H1 (cell line): ENCODE measurements at places on chromosomes 5 and 9. TPM values are rescaled to one million over a fixed set of nuclear protein-coding genes. Genes with fewer than 3 reads are reported as not detected.

DNA sequence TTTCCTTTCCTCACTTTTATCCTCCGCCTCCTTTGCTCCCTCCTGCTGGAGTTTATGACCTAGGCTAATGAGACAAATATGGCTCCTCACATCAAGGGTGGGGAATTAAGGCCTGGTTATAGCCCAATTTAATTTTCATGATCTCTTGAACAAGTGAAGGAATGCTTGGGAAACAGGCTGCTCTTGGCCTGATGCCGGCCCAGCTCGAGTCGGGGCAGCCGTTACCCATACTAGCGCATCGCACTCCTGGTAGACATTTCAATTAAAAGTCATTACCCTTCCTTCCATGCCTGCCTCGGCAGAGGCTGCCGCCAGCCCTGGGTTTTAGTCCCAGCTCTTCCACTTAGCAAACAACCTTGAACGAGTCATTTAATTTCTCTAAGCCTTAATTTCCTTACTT, 425.7 kb downstream of the TMEM38B start:
- no peaks in the 10 kb centered on the region for H3K4me1 ChIP-seq
- H3K27me3 ChIP-seq, result no peaks in the 10 kb centered on the region
- DNase-seq, result no peak
- no peak overlapping the region for H3K4me3 ChIP-seq
- no peak overlapping the region for H3K27ac ChIP-seq

- no peaks in the 10 kb centered on the region for H3K36me3 ChIP-seq
- H3K27ac ChIP-seq, result no peak overlapping the region
- no peak for DNase-seq
- H3K4me3 ChIP-seq, result no peak overlapping the region
- H3K27me3 ChIP-seq, result no peaks in the 10 kb centered on the region
These were observed 299.2 kb downstream of the BNC2 start for GRCh38 chr9:16571127-16571802.

- H3K27me3 ChIP-seq, result no peaks in the 10 kb centered on the region
- DNase-seq, result no peak
- no peak overlapping the region for H3K27ac ChIP-seq
- no peaks in the 10 kb centered on the region for H3K36me3 ChIP-seq
- H3K4me3 ChIP-seq, result no peak overlapping the region
- peaks cover 5% of the 10 kb centered on the region for H3K4me1 ChIP-seq
These were observed 288.7 kb downstream of the ZSWIM6 start for GRCh38 chr5:61620699-61621182.

- no peaks in the 10 kb centered on the region for H3K27me3 ChIP-seq
- H3K27ac ChIP-seq, result no peak overlapping the region
- no peak for DNase-seq
- H3K4me3 ChIP-seq, result no peak overlapping the region
- no peaks in the 10 kb centered on the region for H3K36me3 ChIP-seq
These were observed 28.5 kb downstream of the ECPAS start for GRCh38 chr9:111455638-111456037.

DNA sequence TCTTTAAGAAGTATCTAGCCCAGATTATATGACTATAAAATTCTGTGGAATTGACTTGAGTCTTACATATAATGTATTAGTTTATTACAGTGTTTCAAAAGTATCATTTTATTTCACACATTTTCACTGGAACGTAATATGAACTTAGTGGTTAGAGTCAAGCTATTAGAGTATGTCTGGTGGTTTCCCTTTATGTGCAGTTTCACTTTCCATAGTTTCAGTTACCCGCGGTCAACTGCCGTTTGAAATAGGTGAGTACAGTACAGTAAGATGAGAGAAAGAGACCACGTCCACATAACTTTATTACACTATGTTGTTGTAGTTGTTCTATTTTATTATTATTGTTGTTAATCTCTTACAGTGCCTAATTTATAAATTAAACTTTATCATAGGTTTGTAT, 50.5 kb downstream of the COMMD10 start:
- no peaks in the 10 kb centered on the region for H3K36me3 ChIP-seq
- H3K4me3 ChIP-seq, result no peak overlapping the region
- no peak overlapping the region for H3K27ac ChIP-seq
- H3K4me1 ChIP-seq, result no peaks in the 10 kb centered on the region

Gene C1QTNF3
- total RNA-seq, result 0.82 and 1.0 TPM in 2 replicates

DNA sequence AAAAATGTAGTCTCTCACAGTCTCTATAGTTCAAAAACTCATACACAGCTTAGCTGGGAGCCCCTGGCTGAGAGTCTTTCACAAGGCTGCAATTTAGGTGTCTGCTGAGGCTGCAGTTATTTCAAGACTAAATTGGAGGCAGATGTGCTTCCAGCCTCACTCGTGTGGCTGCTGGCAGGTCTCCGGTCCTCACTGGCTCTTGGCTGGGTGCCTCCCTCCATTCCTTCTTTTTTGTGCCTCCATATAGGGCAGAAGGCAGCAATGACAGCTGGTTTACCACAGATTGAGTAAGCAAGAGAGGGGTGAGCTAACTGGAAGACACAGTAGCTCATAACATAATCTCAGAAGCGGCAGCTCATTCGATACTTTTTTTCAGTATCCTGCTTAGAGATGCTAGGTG, 2167.7 kb upstream of the WWC1 start:
- no peak overlapping the region for H3K4me3 ChIP-seq
- no peaks in the 10 kb centered on the region for H3K36me3 ChIP-seq
- no peaks in the 10 kb centered on the region for H3K4me1 ChIP-seq
- no peak overlapping the region for H3K27ac ChIP-seq
- no peak for DNase-seq

- H3K27ac ChIP-seq, result no peak overlapping the region
- H3K4me3 ChIP-seq, result no peak overlapping the region
- no peaks in the 10 kb centered on the region for H3K4me1 ChIP-seq
- no peak for DNase-seq
- H3K27me3 ChIP-seq, result no peaks in the 10 kb centered on the region
- no peaks in the 10 kb centered on the region for H3K36me3 ChIP-seq
These were observed 47.6 kb upstream of the GRHPR start for GRCh38 chr9:37374892-37375291.

DNA sequence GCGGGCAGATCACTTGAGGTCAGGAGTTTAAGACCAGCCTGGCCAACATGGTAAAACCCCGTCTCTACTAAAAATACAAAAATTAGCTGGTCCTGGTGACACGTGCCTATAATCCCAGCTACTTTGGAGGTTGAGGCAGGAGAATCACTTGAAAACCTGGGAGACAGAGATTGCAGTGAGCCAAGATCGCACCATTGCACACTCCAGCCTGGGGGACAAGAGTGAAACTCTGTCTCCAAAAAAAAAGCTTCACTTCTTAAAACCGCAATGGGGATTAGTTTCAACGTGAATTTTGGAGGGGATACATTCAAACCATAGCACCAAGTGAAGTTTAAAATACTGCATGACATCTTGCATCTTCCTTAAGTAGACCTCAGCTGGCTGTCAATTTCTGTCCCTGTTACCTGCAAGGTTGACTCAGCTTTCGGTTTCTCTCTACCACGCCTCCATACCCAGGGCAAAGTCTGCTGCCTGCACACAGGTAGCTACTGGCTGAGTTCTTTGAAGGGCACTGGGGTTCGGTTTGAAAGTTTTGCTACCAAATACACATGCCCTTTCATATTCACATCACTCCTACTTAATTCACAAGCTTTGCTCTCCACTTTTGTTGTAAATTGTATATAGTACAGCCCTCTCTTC, 69.3 kb downstream of the KIAA1958 start:
- no peaks in the 10 kb centered on the region for H3K36me3 ChIP-seq
- H3K27ac ChIP-seq, result no peak overlapping the region
- no peak for DNase-seq

DNA sequence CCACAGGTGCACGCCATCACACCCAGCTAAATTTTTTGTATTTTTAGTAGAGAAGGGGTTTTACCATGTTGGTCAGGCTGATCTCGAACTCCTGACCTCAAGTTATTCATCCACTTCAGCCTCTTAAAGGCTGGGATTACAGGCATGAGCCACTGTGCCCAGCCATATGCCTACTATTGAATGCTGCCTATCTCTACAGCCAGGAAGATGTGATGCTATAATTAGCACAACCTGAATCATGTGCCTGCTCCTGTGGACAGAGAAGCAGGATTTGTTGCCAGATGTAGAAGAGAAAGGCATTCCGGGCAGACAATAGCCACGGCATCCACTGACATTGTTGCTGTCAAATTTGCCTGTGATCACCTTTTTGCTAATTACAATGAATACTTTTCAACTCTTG, 24.4 kb upstream of the MLLT3 start:
- H3K27ac ChIP-seq, result no peak overlapping the region
- H3K4me1 ChIP-seq, result no peaks in the 10 kb centered on the region
- no peak overlapping the region for H3K4me3 ChIP-seq
- H3K27me3 ChIP-seq, result no peaks in the 10 kb centered on the region
- H3K36me3 ChIP-seq, result no peaks in the 10 kb centered on the region
- no peak for DNase-seq

DNA sequence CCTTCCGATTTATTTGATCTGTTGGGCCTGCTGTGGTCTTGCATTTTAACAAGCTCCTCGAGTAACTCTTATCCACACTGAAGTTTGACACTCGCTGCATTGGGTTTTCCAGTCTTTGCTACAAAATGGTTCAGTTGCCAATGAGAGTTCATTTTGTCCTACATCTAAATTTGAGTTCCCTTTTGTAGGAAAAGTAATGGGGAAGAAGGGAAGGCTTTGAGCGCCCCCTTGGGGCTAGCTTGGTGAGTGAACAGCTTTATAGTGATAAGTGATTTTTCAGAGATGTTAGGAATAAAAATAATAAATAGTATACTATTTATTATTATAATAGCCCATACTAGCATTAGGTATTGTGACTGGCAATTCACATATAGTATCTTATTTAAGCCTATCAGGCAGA, 89.9 kb upstream of the GNAQ start:
- H3K27ac ChIP-seq, result no peak overlapping the region
- no peaks in the 10 kb centered on the region for H3K36me3 ChIP-seq
- DNase-seq, result no peak
- no peak overlapping the region for H3K4me3 ChIP-seq
- no peaks in the 10 kb centered on the region for H3K4me1 ChIP-seq

Gene CCDC192
- 0.61 and 0.63 TPM in 2 replicates for total RNA-seq

DNA sequence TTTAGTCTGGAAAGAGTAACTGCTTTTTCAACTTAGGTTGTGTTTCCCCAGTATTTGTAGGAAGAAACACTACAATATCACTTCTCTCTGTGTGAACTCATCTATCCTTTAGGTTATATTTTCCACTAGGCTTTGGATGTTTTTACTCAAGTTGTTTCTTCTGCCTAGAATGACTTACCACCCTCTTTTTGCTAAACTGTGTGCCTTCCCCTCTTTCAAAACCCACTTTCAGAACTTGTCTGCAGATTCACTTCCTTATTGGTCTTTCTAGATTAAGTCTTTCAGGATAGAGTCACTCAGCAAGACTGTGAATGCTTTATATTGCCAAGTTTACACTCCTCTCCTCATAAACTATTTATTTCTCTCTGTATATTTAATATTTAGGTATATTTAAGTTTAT, 14.2 kb upstream of the CAST start:
- H3K27me3 ChIP-seq, result no peaks in the 10 kb centered on the region
- no peaks in the 10 kb centered on the region for H3K36me3 ChIP-seq
- no peak overlapping the region for H3K27ac ChIP-seq
- peaks cover 7% of the 10 kb centered on the region for H3K4me1 ChIP-seq
- no peak overlapping the region for H3K4me3 ChIP-seq

Gene CDKN2B
- total RNA-seq, result 0.31 and 0.88 TPM in 2 replicates

DNA sequence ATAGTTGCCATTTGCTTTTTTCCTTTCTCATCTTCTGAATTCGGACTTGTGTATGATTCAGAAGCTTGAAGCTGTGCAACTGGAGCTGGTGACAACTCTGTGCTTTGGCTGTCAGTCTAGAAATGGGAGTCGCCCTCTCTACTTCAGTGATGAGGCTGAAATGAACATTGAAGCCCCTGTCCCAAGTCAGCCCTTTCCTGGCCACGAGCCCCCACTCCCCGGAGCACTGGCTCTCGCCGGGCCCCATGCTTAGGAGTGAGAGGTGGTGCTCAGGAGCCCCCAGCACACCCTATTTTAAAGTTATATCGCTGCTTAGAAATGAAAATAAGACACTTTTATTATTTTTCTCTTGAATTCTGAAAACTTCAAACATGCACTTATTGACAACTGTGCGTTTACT, 66.0 kb downstream of the PSMB7 start:
- no peaks in the 10 kb centered on the region for H3K4me1 ChIP-seq
- H3K27ac ChIP-seq, result no peak overlapping the region
- DNase-seq, result no peak
- peaks cover 23% of the 10 kb centered on the region for H3K36me3 ChIP-seq

Gene PCDHB6
- 0.17 and 0.28 TPM in 2 replicates for total RNA-seq

DNA sequence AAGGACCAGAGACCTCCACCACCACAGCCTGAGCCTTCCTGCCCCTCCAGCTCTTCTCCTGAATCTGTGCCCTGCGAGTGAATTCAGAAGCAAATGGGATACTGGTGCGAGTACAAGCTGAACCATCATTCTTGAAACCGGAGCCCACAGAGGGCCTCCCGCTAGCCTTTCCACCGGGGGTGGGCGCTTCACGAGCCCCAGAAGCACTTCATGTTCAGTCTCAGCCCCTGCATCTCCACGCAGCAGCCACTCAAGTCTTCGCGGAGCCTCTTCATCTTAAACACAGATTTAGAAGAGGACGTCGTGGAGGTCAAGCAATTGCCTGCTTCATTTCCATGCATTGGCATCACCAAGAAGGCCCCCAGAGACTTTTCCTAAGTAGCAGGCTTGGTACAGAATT, 26.0 kb upstream of the OLFM1 start:
- H3K27ac ChIP-seq, result no peak overlapping the region
- no peak overlapping the region for H3K4me3 ChIP-seq
- no peaks in the 10 kb centered on the region for H3K27me3 ChIP-seq
- no peaks in the 10 kb centered on the region for H3K36me3 ChIP-seq

Gene MRPL50
- total RNA-seq, result 24.0 and 25.1 TPM in 2 replicates

DNA sequence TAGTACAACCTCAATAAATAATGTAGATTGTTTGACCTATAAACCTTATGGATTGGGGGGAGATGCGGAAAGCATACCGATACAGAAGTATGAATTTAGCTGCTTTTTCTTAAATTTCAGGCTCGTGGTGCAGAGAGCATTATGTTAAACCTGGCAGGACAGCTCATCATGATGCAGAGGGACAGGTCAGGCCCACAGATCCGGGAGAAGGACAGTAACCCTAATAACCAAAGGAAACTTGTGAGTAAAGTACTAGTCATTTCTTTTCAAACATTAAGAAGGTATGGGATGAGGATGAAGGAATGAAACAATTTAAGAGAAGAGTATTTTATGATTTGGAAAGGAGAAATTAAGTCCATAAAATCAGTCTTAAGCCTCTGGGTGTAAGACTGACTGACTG, 70.5 kb downstream of the ERMP1 start:
- peaks cover 6% of the 10 kb centered on the region; the same call in 1 of the 2 replicates for H3K36me3 ChIP-seq
- H3K4me1 ChIP-seq, result no peaks in the 10 kb centered on the region
- no peak for DNase-seq
- H3K4me3 ChIP-seq, result no peak overlapping the region
- no peaks in the 10 kb centered on the region for H3K27me3 ChIP-seq
